Activated CD4-positive, alpha-beta T cell treated with anti-CD3 and anti-CD28 coated beads, Interleukin-2, amount 50 U/mL, for 4 hours (primary cell): ENCODE measurements at places on chromosomes 2 and 18.

GRCh38 chr2:42268528-42269151 lies 92.4 kb downstream of the COX7A2L start:
- DNase-seq: no peak

DNA sequence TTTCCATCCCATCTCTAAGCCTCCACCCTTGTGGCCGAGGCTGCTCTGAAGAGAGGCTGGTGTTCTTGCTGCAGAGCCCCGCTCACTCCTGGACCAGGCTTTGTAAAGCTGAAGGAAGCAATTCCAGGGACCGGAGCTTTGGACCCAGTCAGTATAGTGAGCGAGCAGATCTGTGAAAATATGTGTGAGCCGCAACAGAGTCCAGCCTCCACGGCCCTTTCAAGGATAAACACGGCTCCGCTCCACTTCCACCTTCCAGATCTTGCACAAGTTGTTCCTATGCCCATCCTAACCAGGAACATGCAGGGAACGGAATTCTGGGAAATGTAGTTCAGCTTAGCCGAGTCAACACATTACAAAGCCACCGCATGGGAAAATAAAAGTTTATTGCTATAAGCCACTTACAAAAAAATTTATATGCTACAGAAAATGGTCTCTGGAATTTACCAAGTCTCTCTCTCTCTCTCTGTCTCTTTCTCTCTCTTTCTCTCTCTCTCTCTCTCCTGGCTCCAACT lies 151.7 kb upstream of the ZNF521 start:
- DNase-seq: no peak

- no peak for DNase-seq
Measured at GRCh38 chr2:17334300-17334699, 183.9 kb downstream of the RAD51AP2 start.

DNA sequence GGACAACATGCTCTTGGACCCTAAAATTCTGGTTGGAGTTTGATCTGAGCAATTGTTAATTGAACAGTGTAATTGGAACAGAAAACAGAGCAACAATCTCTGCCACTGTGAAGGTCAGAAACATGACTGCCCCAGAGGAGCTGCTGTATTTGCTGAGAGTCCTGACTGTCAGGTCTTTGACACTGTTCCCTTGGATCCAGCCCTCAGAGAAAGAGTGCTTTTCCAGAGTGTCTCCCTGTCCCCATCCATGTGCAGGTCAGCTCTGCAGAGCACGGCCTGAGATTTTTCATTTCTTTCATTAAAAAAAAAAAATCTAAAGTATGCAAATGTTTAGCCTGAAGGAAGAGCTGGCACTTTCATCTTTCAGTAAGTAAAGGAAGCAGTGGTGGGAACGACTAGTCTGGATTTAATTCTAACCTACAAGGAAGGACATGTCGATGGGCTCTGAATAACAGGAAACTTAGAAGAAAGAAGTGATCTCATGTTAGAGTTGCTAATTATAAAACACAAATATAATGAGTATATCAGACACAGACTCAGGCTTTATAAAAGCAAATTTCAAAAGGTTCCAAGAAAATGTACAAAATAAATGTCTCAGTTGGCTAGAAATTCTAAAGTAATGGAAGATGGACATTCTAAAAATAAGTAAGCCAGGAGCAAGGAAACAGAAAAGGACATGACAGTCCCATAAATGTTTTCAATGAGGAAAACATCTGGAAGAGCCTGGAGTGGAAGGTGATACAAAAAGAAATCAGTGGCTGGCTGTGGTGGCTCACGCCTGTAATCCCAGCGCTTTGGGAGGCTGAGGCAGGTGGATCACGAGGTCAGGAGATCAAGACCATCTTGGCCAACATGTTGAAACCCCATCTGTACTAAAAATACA lies 876.5 kb downstream of the EPHA4 start:
- DNase-seq: no peak

DNA sequence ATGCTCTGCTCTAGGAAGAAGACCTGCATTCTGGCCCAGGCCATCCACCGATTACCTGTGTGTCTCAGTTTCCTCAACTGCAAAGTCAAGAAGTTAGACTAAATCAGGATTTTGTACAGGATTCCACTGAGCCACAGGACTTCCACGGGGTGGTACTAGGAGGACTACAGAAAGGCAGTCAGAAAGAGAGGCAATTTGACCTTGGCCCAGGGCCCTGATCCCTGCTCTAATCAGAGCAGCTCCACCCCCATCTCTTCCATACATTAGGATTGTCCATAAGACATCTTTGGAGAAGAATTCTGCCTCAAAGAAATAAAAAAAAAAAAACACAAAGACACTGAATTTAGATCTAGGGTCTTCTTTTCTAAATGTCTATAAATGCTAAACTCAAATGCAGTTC lies 52.8 kb upstream of the TSPYL6 start:
- DNase-seq: no peak

DNA sequence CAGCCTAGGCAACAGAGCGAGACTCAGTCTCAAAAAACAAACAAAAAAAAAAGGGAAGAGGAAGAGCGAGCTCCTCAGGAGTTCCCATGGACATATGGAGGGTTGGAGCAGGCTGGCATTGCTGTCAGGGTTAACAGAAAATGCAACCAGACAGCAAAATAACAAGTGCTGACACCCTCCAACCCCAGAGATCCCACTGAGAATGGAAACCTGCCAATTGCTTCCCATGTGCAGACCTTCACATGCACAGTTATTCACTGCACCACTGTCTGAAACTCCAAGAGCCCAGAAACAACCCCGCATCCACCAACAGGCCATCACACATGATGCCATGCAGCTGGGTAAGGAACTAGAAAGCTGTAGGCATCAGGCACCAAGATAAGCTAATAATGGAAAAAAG lies 43.5 kb downstream of the TFCP2L1 start:
- no peak for DNase-seq

DNA sequence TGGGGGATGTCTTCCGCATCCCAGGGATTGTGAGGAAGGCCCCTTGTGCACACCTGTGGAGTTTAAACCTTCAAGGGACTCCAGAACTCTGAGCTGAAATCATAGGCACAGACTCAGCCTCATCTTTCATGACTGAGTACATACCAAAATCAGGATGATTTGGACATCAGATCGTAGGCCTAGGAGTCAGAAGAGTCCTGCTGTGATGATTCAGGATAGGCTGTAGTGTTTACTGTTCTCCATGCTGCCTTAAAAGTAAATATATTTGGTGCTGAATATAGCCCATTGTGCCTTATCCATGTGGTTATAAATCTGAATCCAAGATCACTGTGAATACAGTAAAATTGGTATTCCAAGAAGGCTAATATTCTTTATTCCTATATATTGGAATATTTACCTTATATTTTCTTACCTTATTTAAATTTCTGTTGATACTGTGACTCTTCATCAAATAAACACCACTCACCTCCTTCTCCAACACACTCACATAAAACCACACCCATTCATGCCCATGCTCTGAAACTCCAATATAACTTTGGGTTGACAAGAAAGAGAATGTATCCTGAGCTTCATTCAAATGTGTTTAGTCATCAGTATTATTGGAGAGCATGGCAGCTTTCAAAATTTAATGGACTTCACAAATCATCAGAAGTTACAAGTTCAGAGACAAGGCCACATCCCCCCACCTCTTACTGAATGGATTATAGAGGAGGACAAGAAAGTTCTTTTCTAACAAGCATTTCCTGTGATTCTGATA lies 561.4 kb upstream of the LINC00305 start:
- no peak for DNase-seq

DNA sequence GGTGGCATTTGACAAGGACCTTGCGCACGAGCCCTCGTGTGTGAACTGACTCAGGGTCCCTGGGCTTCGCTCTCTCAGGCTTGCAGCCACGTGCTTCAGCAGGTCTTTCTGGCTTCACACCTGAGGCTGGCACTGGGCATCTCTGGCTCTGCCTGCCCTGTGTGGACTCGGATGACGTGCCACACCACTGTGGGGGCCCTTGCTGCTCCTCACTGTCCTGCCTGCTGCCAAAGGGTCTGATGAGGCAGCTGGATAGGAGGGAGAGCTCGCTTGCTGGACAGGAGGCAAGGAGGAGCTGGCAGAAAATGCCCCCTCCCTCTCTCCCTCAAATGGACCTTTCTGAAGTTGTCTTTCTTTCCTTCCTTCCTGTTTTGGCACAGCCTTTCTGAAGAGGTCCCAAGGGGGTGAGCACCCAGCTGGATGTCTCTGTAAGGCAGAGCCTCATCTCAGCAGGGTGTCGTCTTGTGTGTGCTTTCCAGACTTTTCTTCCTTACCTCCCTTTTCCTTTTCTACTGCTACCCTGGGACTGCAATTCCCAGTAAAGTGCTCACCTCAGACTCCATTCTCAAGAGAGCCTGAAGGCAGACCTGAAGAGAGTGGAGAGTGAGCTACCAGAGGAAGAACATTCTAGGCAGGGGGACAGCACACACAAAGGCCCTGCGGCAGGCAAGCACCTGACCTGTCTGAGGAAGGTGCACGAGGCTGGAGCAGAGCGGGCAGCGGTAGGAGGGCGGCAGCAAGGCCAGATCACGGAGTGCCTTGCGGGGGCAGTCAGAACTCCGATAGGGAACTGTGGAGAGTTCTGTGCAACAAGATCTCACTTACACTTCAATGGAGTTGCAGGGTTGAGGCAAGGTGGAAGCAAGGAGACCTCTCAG lies 5.3 kb downstream of the PER2 start:
- DNase-seq: no peak

DNA sequence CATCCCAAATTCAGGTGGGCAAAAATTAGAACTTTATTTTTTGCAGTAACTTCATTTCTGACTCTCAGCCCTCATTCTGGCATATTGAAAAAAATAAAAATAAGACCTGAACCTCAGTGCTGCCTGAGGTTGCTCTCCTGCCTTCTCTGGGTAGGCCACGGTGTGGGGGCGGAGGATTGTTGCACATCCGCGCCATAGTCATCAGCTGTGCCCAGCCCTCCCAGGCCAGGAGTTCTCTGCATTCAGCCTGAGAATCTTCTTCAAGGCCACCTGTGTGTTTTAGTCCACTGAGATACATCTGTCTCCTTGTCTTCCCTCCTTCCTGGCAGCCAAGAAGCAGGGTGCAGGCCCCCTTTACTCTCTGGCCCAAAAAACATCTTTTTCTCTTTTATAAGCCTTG lies 94.7 kb downstream of the ARMC9 start:
- DNase-seq: no peak

DNA sequence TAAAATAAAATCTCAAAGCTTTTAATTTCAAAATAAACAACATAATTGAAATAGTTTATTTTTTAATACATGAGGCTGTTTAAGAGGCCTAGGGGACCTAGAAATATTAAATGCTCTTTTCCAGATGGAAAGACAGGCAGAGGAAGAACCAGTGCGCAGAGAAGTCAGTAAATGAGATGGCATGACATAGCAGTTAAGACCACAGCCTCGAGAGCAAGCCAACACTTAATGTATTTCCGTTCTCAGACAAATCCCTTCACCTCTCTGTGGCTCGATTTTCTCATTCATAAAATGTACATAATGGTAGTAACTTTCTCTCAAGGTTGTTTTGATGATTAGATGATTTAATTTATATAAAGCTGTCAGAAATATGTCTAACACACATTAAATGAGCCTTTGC lies 405.1 kb upstream of the CWC22 start:
- DNase-seq: no peak

GRCh38 chr18:3453540-3454364 lies 3.8 kb downstream of the TGIF1 start:
- DNase-seq: no peak

DNA sequence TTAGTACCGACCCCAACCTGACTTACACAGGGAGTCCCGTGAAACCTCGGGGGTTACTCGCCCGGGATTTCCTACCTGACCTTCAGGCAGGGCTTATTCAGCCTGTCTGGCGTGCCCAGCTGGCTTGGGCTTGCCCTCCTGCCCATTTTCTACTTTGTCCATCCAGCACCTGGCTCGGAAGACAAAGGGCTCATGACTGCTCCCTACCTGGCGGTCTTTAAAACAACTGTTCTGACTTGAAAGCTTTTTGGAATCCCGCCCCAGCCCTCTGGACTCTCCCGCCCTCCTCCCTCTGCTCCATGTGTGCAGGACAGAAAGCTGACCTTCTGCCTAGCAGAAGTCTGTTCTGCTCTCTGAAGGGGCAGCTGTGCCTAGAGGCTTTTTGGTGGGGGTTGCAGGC lies 43.1 kb downstream of the ACKR3 start:
- DNase-seq: no peak

DNA sequence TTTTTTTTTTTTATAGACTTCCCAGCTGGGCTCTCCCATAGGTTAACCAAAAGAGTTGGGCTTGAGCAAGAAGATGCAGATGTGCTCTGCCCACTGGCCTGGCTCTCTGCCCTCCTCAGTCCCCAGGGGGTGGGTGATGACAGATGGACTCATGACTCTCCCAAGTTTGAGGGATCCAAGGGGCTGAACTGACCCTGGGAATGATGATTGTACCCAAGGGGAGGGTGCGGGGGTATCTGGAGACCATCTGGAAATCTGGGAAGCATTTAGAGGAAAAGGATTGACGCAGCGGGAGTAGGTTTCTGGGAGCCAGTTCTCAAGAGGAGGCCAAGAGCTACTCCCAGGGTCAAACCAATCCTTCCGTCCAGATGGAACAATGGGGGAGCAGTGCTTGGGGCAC lies 330.8 kb downstream of the CYP26B1 start:
- no peak for DNase-seq

DNA sequence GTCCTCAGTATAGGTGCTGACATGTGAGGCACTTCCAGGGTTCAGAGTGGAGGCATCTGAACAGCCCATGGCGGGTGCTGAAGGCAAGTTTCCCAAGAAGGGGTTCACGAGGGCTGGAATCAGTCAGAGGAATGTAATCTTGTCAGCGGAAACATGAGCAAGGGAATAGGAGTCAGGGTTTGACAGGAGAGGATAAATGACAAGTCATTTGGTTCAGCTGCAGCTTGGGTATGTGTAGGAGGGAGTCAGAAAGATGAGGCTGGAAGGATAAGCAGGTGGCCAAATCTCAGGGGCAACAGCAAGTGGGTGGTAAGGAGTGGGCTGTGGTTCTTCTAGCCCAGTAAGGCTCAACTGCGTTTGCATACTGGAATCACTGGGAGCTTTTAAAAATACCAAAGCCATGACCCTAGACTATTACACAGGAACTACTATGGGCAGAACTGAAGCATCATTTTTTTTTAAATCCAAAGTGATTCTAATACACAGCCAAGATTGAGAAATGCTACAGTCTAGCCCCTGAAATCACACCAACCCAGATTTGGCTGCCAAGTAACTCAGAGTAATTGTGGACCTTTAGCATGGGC lies 41.8 kb upstream of the NAB1 start:
- no peak for DNase-seq

DNA sequence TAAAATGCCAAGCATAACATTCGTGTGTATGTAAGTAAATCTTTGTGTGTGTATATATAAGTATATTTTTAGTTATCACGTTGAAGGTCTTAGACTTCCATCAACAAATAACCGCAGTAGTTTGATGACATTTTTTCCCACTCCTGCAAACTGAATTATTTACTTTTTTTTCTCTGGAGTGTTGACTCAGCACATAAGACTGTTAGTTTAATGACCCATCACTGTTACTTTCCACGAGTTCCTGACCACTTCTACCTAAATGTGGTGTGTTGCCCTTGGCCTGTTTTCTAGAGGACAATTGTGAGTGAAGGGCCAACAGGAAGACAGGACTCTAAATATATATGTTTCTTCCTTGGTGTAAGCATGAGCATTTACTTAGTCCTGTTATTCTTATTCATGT lies 71.3 kb upstream of the TXNDC2 start:
- no peak for DNase-seq

GRCh38 chr2:72891091-72891818 lies 4.0 kb downstream of the SPR start:
- no peak for DNase-seq

- DNase-seq: no peak
Measured at GRCh38 chr2:210189452-210190138, 18.4 kb upstream of the KANSL1L start.

GRCh38 chr2:160156100-160156499 lies 44.0 kb downstream of the ITGB6 start:
- no peak for DNase-seq

- no peak for DNase-seq
Measured at GRCh38 chr2:71714601-71715240, 261.4 kb downstream of the DYSF start.
